ENCODE measurements at places on chromosomes 3 and 15.

- DNase-seq: no peak
Measured at GRCh38 chr3:119901148-119901547, 119.2 kb downstream of the NR1I2 start.

- no peak for DNase-seq
Measured at GRCh38 chr3:27224197-27224596, 145.0 kb downstream of the NEK10 start.

- DNase-seq: no peak
Measured at GRCh38 chr3:170233530-170233929, 11.3 kb downstream of the PRKCI start.

- no peak for DNase-seq
Measured at GRCh38 chr3:182925330-182925943, 54.9 kb downstream of the DCUN1D1 start.

DNA sequence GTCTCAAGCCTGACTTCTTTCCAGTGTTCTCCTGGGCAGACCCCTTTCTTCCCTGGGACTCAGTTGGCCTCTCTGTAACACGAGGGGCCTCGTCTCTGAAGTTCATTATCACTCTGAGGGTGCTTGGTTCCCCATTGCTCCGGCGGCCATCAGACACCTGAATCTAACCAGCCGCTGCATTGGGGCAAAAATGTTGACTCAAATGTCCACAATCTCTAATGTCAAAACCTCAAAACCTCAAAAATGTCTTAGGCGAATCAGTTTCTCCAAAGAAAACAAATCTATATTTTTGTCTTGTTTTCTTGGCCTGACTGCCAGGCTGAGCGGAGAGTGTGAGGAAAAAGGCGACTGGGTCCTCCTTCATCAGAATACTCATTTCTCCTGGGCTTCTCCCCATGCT lies 220.7 kb downstream of the VPS13C start:
- DNase-seq: no peak

- no peak for DNase-seq
Measured at GRCh38 chr3:51024765-51025632, 350.3 kb downstream of the DOCK3 start.

- DNase-seq: peak; percentile 28
Measured at GRCh38 chr3:27681249-27681748, 40.8 kb downstream of the EOMES start.

- no peak for DNase-seq
Measured at GRCh38 chr3:76694063-76694462, 345.8 kb upstream of the ROBO2 start.

GRCh38 chr15:36761132-36761847 lies 181.9 kb downstream of the CDIN1 start:
- DNase-seq: no peak

DNA sequence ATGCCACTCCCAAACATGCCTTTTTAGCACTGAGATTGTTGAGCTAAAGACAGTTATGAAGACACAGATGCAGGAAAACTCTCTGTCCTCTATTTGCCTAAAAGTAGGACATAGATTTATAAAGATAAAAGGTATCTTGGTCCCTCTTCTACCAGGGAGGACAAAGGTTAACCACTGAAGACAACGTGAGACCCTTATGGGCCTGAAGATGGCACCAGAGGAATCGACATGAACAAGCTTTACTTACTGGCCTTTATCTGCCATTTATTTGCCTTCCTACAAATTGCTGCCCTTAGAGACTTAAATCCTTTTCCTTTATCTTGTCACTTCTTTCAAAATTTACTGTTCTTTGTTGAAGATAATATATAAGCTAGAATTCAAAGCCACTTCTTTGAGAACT lies 109.7 kb upstream of the FAM3D start:
- no peak for DNase-seq

- no peak for DNase-seq
Measured at GRCh38 chr3:89414270-89414669, 306.8 kb downstream of the EPHA3 start.

- DNase-seq: no peak
Measured at GRCh38 chr15:90435652-90436337, 47.8 kb downstream of the IQGAP1 start.

GRCh38 chr3:111134302-111134701 lies 62.7 kb downstream of the NECTIN3 start:
- DNase-seq: no peak

All from NCI-H2081 (cell line).